ENCODE measurements at places on chromosomes 6 and 20. TPM values are rescaled to one million over a fixed set of nuclear protein-coding genes. Genes with fewer than 3 reads are reported as not detected.

PEDS1 gene
- 8.6 TPM for total RNA-seq

DNA sequence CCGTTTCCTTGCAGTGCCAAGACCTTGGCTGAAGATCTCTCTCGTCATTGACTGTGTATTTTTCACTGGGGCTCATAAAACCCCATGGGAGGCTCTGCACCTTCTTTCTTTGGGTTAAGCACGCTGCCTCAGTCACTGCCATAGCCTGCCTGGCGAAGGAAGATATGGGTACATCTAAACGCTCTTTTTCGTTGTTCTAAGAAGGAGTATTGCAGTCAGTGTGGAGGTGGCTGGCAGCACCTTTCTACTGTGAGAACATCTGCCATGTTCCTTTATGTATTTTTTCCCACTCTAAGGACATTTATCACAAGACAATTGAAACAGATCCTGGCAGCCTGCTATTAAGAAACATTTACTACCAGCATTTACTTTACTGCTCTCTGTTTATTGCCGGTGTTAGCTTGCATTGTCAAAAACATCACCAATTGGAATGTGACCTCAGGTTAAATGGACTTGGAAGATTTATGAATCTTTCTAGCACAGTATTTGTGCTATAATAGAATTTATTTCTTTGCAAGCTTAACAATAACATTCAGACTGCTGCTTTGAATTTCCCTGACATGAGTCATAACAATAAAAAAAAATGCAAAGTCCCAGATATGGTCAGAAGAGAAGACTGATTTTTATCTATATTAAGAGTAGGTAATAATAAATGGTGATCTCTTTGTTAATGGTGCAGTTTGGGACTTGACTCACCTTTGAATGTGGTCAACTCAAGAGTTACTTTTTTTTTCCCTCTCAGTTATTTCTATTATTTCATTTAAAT lies 62.2 kb upstream of the CLDN20 start:
- no peak for DNase-seq

DNA sequence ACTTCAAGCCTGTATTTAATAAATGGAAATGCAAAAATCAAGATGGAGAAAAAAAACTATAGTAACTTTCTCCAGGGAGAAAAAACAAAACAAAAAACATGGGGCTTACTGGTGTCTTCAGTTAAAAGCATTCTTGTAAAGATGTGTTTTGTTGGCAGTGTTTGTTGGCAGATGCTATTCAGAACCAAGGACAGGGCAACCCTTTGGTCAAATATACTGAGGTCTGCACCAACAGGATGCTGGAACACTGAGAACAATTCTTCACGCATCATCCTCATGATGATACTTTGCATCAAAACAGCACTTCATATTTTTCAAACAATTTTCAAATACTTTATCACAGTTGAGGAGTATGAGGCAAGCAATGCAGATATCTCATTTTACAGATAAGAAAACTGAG lies 63.7 kb upstream of the CBLN4 start:
- no peak for DNase-seq

SIGLEC1 gene
- total RNA-seq: 0.82 TPM

GRCh38 chr6:155117785-155118184 lies 122.7 kb downstream of the TIAM2 start:
- DNase-seq: no peak

RIMS1 gene
- 247 TPM for total RNA-seq

DZANK1 gene
- total RNA-seq: 3.6 TPM

DNA sequence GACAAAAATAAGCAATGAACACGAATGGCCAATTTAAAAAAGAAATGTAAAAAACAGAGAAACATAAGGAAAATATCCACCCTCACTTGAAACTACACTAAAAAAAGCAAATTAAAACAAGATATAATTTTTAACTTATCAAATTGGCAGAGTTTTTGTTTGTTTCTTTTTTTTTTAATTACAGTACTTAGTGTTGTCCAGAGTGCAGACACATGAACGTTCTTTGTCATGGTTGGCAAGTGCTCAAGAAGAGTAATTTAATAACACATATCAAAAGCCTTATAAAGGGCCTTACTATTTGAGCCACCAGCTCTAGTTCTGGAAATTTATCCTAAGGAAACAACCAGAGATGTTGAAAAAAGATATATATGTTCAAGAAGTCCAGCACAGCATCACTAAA lies 142.3 kb downstream of the ATXN1 start:
- DNase-seq: no peak

DNA sequence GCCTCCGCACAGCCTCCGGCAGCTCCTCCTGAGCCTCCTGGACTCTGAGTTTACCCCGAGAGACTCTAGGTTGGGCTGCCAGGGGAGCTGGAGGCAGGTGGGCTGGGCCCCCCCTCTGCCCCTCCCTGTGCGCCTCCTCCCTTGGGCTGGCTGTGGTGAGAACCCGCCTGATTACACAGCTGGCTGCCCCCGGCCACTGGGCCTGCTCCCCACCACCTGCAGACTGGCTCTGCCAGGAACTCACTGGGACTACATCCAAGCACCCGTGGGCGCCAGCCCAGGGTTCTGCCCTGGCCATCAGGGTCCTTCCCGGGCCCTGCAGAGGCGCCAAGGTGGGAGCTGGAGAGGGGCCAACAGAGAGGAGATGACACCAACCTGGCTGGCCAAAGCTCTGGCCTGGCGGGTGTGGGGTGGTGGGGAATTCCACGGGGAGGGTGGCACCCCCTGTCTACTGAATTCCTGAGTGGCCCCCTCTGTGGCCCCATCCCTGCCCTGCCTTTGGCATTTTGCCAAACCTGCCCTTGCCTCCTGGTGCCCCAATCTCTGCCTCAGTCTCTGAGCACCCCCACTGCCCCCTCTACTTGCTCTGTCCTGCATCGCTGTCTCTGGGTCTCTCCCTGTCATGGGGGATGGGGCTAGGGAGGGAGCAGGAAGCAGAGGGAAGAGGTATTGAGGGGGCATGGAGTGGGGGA lies 21.9 kb upstream of the CDH22 start:
- DNase-seq: no peak

DNA sequence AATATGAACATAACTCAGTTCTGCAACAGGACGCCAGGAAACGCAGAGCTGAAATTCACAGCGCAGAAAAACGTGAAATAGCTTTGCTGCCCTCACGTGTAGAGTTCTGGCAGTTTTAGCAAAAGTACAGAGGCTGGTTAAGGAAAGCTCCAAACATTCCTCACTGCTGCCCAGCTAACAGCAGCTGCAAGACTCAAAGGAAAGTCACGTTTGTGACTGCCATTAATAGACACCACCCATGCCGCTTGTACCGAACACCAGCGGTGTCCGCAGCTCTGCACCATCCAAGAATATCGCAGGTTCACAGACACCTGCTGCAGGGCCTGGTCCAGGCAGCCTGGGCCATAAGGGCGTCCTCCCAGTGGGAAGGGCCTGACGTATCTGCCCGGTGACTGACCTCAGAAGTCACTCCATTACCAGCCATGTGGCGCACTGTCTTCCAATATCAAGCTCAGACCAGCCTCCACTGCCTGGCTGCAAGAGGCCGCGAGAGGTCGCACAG lies 61.4 kb downstream of the WDR27 start:
- no peak for DNase-seq

Data from cerebellum (tissue), 4 donors.